ENCODE measurements at places on chromosomes 11 and 22. TPM values are rescaled to one million over a fixed set of nuclear protein-coding genes. Genes with fewer than 3 reads are reported as not detected.

- H3K36me3 ChIP-seq, result peaks cover 10% of the 10 kb centered on the region
- no peak overlapping the region for H3K4me3 ChIP-seq
- no peaks in the 10 kb centered on the region for H3K27me3 ChIP-seq
- peaks cover 14% of the 10 kb centered on the region for H3K4me1 ChIP-seq
- no peak for DNase-seq
Observed at GRCh38 chr11:121310908-121311307, 18.3 kb downstream of the SC5D start.

Gene HDAC10
- polyA plus RNA-seq, result 5.0 TPM

GRCh38 chr22:43852573-43853327, 9.6 kb downstream of the SULT4A1 start:
- no peaks in the 10 kb centered on the region for H3K36me3 ChIP-seq
- no peaks in the 10 kb centered on the region for H3K4me1 ChIP-seq
- H3K4me3 ChIP-seq, result no peak overlapping the region
- DNase-seq, result no peak
- no peak overlapping the region for H3K27ac ChIP-seq

GRCh38 chr22:44143105-44143474, 37.6 kb upstream of the PARVG start:
- H3K4me1 ChIP-seq, result no peaks in the 10 kb centered on the region
- no peaks in the 10 kb centered on the region for H3K27me3 ChIP-seq
- H3K4me3 ChIP-seq, result no peak overlapping the region
- no peak overlapping the region for H3K27ac ChIP-seq
- DNase-seq, result no peak
- H3K36me3 ChIP-seq, result peaks cover 12% of the 10 kb centered on the region

- H3K4me1 ChIP-seq, result no peaks in the 10 kb centered on the region
- no peaks in the 10 kb centered on the region for H3K27me3 ChIP-seq
- DNase-seq, result peak; percentile 30
Observed at GRCh38 chr11:123707606-123708205, 33.8 kb downstream of the ZNF202 start.

DNA sequence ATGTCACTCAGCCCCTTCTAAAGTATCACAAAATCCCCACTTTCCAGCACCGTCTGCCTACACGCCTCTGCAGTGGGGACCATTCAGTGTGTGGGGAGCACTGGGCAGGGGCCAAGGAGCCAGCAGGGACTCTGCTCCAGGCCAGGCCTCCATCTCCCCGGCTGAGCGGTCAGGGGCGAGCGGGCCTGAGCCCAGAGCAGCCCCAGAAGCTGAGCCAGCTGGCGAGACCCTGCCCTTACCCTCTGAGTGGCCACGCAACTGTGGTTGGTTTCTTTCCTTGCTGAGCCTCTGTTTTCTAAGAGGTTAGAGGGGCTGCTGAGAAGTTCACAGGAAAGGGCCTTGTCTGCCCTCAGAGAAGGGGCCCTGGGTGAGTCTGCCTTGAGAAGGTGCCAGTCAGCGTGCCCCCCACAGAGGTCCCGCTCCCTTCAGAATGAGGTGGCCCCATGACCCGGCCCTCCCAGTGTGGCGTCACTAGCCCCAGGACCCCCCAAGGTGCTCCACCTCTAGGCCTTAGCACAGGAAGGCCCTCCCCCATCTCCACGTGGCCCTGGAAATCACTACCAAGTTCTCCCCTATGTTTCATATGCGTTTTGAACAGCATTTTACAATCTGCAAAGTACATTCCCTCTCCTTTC, 46.9 kb downstream of the WNT11 start:
- no peaks in the 10 kb centered on the region for H3K27me3 ChIP-seq
- DNase-seq, result no peak
- H3K4me3 ChIP-seq, result no peak overlapping the region
- H3K4me1 ChIP-seq, result no peaks in the 10 kb centered on the region
- H3K27ac ChIP-seq, result no peak overlapping the region

GRCh38 chr11:118488480-118489109, 38.7 kb upstream of the TTC36 start:
- H3K27ac ChIP-seq, result no peak overlapping the region
- H3K36me3 ChIP-seq, result peaks cover 37% of the 10 kb centered on the region
- H3K4me1 ChIP-seq, result no peaks in the 10 kb centered on the region

Gene UPK3A
- polyA plus RNA-seq, result not detected

Gene CD81
- polyA plus RNA-seq, result 18.1 TPM

Measured in GM12878 (cell line).